Left ventricle myocardium inferior (tissue), 1 donor: ENCODE measurements at places on chromosomes 16 and 17. TPM values are rescaled to one million over a fixed set of nuclear protein-coding genes. Genes with fewer than 3 reads are reported as not detected.

The PRRT2 gene
- 2.1 TPM for total RNA-seq

The CDH8 gene
- 0.14 TPM for total RNA-seq

The HSD17B1 gene
- total RNA-seq, result 0.99 TPM

The PYDC1 gene
- not detected for total RNA-seq

DNA sequence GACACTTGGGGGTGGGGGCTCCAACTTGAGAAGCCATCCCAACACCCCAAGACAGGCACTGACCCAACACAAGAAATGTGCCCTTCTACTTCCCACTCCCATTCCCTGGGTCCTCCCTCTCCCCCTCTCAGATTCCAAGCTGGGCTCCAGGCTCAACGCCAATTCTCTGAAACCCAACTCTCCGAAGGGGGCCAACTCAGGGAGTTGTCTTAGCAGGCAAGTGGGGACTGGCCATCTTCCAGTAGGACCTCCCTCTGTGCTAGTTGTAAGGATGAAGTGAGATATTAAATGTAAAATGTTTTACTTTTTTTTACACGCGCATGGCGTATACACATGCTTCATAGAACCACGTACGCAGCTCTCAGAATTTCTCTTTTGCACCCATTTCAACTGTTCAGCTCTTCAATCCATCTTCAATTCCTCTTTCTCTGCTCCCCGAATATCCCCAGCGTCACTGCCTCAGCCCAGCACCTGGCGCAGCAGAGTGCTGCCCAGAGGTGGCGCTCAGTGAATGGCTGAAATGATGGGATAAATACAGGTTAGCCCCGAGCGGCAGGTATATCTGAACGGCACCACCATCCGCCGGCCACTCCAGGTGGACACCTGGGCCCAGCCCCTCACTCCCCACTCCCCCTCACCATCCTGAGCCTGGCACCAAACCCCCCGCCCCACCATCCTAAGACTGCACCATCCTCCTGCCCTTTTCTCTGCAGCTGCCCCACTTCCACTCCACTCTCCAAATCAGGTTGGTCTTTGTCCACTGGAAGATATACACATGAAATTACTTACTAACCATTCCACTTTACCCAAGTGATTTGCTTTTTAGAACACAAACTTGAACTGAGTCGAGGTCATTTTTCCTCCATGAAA is 43.9 kb upstream of the TNRC6C start:
- DNase-seq, result no peak

GRCh38 chr16:50699326-50700159 is 6.1 kb downstream of the NOD2 start:
- DNase-seq, result no peak

DNA sequence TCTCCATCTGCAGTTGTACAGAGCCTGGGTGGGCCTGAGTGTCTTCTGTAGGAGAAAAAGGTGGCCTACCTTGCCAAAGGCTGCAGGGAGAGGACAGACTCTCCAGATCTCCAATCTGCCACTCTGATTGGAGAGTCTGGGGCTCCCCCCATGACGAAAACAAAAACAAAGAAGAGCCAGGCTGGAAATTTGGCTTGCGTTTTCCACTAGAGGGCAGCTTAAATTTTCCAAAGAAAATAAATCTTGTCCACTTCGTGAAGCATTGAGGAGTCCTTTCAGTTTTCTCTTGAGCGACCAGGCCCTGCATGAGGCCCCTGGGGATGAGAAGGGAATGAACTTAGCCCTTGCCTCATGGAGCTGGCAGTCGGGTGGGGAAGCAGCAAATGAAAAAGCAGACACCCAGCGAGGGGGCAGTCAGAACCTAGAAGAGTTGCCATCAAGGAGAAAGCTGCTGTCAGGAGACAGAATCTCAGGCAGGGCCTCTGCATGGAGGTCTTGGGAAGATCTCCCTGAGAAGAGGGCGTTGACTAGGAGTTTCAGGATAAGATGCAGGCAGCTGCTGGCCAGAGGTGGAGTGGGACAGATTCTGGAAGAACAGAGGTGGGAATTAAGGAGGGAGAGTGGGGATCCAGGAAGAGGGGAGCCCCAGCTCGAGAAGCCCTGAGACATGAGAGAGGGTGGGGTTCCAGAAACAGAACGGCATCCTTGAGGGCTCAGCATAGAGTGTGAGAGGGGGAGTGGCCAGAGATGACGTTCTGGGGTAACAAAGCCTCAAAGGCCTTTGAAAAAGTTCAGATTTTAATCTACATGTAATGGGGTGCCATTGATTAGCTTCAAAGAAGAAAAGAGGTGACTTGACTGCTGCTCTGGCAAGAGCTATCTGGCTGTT is 8.4 kb upstream of the SHCBP1 start:
- no peak for DNase-seq
